ENCODE measurements at places on chromosomes 5 and 9.

DNA sequence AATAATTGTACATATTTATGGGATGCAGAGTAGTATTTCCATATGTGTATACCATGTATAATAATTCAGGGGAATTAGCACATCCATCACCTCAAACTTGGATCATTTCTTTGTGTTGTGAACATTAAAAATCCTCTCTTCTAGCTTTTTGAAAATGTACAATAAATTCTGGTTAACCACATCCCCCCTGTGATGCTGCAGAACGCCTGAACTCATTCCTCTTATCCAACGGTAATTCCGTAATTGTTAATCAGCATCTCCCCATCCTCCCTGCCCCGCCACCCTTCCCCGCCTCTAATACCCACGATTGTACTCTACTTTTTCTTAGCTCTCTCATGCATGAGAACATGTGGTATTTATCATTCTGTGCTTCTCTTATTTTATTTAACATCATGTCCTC is 127.7 kb upstream of the ANKRD55 start:
- no peak for DNase-seq

DNA sequence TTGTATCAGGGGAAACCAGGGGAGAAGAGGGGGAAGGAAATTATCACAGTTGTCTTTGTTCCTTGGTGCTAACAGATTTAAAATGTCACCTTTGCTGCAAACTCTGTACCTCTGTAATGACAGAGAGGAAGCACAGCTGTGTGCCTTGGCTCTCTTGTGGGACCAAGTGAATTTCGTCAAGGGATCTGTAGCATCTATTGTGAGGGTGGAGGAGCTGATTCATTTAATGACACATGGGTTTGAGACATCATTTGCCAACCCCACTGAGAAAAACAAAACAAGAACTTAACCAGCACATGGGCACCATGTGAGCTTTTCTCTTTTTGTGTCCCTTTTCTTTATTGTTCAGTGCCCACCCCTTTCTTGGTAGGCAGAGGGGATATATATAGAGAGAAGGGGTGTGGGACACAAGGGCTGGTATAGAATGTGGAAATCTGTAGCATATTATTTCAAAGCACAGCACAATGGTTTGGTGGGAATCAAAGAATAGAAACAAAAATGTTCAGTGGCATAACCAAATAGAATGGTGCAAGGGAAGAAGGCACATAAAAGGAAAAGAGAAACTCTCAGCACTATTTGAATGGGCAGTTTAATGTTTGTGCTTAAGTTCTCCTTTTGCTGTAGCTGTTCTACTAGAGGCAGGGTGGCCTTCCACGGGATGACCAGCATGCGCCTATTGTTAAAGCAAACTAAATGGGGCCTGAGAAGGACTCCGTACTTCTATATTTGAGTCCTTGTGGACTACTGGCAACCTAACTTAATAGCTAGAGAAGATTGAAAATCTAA is 63.3 kb downstream of the LIX1 start:
- DNase-seq: no peak

DNA sequence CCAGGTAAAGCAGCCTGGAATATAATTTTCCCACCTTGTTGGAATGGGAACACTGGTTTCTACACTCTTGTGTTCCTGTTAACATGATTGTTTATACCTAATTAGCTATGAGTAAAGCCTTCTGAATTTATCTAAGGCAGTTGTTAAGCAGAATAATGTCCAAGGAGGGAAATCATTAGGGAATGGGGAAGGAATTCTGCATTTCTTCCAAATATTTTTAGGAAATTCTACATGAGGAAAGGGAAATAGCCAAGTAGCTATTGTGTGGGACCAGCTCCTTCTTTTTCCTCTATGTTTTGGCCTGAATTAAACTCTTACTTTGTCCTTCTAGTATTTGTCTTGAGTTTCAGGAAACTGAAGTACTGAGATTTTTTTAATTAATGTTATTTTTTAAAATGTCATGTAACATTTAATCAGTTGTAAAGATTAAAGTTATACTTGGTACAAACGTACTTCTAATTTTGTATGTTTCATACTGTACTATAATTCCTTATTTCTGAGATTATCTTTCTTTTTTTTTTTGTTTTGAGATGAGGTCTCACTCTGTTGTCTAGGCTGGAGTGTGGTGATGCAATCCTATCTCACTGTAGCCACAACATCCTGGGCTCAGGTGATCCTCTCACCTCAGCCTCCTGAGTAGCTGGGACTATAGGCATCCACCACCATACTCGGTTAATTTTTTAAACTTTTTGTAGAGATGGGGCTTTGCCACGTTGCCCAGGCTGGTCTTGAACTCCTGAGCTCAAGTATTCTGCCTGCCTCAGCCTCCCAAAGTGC is 28.5 kb downstream of the ANKDD1B start:
- no peak for DNase-seq

- DNase-seq: no peak
Observed at GRCh38 chr9:109755040-109755439, 25.0 kb upstream of the PALM2AKAP2 start.

GRCh38 chr9:105608721-105609598 is 51.0 kb downstream of the FKTN start:
- DNase-seq: peak; percentile 26

GRCh38 chr5:57383093-57383861 is 99.3 kb downstream of the ACTBL2 start:
- no peak for DNase-seq

- no peak for DNase-seq
Observed at GRCh38 chr5:55276771-55277170, 30.7 kb downstream of the DHX29 start.

GRCh38 chr5:893137-893506 is 438 bp downstream of the TRIP13 start:
- DNase-seq: no peak

- DNase-seq: no peak
Observed at GRCh38 chr5:103973669-103974068, 411.1 kb upstream of the NUDT12 start.

DNA sequence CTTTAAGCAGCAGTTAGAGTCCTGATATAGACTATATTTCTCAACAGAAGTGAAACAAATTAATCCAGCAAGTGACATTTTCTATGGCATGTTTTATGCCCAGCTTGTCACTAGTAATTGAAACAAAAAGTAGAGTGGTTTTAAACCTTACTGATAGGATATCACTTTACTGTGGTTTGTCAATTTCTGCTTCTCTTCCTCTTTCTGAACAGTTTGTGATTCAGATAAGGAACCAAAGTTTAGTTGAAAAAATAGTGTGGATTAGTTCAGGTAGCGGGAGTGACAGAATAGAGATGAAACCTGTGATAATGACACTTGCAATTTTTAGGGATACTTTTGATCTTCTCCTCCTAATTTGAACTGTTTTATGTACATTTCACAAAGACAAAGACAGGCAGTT is 485.7 kb upstream of the EDIL3 start:
- DNase-seq: no peak

GRCh38 chr5:39616131-39616530 is 191.4 kb upstream of the DAB2 start:
- DNase-seq: no peak

DNA sequence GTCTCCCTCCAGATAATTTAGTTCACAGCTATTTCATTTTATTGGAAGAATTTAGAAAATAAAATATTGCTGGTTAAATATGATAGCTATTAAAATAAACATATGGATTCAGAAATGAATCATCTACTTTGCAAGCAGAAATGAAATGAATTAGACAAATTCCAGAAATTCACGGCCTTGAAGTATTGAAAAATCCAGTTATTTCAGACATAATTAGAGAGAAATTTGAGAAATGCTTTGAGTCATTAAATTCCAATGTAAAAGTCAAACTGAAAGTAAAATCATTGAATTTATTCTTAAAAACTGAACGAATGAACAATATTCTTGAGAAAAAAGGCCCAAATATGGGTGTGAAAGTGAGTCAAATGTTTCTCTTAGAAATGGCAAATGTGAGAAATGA is 632.6 kb upstream of the EDIL3 start:
- DNase-seq: no peak

- DNase-seq: no peak
Observed at GRCh38 chr5:74232276-74232675, 408.3 kb downstream of the ENC1 start.

- no peak for DNase-seq
Observed at GRCh38 chr9:108162664-108163063, 673.1 kb upstream of the KLF4 start.

GRCh38 chr5:96933764-96934707 is 1.8 kb upstream of the LNPEP start:
- no peak for DNase-seq

GRCh38 chr9:80994892-80995291 is 694.5 kb downstream of the TLE1 start:
- DNase-seq: no peak

DNA sequence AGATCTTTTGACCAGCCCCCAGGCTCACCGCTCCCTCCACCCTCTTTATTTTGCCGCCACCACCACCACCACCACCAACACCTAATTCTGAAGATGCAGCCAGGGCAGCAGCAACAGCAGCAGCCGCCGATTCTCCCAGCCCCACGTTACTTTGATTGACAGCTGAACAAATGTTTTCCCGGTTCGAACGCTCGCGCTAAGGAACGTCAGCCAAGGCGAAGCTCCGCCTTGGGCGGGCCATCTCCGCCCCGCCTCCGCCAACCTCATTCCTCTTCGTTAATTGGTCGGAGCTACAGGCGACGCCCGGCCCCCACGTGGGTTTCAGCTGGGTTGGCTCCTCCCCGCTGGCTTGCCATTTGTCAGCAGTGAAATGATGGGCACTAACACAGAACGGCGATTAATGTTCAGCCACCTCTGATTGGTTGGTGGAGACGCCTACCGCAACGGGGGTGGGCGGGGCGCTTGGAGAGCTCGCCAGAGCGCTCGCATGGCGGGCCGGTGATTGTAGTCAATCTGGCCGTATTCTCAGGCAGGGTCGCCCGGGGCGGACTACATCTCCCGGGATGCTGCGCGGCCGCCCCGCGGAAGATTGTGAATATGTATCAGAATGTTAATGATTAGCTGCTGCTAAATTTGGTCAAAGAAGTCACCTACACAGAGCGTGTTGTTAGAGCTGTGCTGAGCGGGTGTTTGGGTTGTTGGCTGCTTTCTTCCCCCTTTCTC is at the start of gene TLE4:
TSS of gene TLE4 (plus strand) at position 657 of the 723 bp plus-strand sequence. CDS start 826 bp downstream, outside the sequence.
- DNase-seq: peak; percentile 100

GRCh38 chr5:44935262-44935661 is 126.5 kb downstream of the MRPS30 start:
- no peak for DNase-seq

DNA sequence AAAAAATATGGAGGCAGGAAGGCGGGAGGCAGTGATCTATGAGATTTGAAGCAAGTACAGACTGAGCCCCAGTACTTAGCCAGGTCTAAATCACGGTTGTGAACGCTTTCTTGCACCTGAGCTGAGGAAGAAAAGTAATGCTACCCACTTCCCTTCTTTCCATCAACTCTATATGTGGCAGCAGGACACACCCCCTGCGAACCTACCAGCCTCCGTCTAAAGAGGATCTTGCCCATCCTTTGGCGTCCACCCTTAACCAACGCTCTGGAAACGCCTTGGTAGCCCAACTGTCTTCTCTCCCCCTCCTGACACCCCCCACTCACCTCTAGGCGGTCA is 545 bp downstream of the HMGCS1 start:
- no peak for DNase-seq

DNA sequence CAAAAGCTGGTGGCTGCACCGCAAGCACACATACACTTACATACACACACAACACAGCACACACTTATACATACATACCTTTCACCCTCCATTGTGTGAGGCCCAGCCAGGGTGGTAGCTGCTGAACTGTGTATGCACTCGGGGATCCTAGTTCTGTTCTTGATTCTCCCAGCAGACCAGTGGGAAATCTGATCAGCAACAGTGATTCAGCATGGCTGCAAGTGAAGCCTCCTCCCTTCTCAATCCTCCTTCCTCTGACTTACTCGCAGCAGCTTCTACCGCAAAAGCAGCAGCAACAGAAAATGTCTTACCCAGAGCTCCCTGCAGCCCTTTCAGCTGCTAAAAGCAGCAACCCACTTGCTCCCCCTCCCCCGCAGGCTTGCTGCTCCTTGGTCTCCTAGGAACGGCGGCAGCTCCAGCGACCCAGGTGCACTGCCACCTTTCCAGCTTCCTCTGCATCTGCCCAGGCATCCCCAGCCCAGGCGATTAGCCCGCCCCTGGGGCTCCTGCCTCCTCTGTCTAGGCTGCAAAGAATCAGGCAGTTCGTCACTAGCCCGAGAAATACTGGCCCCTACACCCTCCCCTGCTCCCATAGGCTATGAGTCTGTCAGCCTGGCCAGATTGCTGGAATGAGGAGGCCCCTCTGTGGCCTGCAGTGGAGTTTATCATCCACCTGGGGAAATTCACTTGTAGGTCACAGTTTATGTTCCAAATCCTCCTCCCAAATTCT is at the start of gene KLHL3:
TSS of gene KLHL3 (minus strand) at position 535 of the 730 bp plus-strand sequence. CDS start at position 92, 443 bp downstream.
- no peak for DNase-seq

DNA sequence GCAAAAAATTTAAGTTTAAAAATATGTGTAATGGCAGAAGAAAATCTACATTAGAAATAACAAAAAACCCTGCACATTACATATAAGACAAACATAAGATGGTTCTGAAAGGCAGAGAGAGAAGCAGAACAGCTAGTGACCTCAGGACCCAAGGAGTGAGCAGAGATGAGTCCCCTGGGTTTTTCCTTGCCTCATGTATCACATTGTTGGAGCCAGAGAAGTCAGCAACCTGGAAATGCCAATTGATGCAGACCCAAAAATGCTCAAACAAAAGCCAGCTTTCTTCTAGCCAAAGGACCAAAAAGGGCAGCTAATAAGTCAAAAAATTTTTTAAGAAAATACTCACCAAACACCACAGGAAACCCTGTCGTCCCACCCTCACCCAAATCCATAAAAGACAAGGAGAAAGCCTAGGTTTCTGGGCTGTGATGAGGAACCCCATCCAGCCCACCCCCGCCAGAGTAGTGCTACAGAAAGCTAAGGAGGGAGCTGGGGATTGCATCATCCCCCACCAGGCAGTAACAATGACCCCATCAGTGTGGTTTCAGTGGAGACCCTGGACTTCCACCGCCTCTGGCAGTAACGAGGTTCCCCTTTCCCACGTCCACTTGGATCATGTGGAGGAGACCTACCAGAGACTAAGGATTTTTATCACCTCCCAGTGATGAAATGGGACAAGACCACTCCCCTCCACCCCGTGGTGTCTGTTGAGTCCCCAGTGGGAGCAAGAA is 17.6 kb downstream of the DENND1A start:
- no peak for DNase-seq

DNA sequence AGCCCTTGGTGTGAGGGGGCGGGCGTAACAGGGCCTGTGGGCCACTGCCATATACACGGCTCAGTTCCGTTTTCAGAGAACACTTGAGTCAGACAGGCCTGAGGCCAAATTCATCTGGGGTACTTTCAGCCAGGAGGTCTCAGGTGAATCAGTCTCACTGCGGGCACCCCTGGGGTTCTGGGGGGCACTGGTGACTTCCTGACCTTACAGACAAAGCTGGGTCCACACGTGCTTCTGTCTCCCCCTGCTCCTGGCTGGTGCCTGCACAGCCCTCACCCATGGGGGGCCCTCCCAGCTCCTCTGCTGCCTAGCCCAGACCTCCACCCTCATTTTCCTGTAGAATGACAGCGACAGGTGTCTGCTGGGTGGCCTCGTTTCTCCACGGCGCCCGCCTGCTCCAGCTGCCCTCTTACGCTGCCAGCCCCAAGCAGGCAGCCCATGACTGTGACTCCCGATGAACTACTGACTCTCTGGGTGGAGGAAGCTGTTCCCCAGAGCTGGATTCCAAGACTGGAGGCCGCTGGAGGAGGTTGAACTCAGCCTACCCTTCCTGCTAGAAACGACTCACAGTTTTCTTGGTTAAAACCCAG is 374.1 kb upstream of the IRX4 start:
- DNase-seq: peak; percentile 24
